A549 treated with CORT108297 at 1 μM for 4 hours (cell line): ENCODE measurements at places on chromosomes 2 and 18. TPM values are rescaled to one million over a fixed set of nuclear protein-coding genes. Genes with fewer than 3 reads are reported as not detected.

GRHL1 gene
- 0.64 to 1.3 TPM (median 0.99 TPM) in 5 replicates for total RNA-seq

SPP2 gene
- not detected in 5 replicates for total RNA-seq

UCN gene
- total RNA-seq: 0.48 to 2.5 TPM (median 1.6 TPM) in 5 replicates

MARCO gene
- total RNA-seq: 0.05 to 0.09 TPM (median 0.09 TPM) in 4 of 5 replicates, not detected in the other

FOXD4L1 gene
- 0.20 to 0.67 TPM (median 0.34 TPM) in 5 replicates for total RNA-seq

ITPRIPL1 gene
- total RNA-seq: not detected in 5 replicates

TMEM178A gene
- total RNA-seq: 0.13 to 0.17 TPM (median 0.16 TPM) in 5 replicates

SERPINB12 gene
- total RNA-seq: not detected in 5 replicates

SLC16A14 gene
- 0.58 to 1.3 TPM (median 1.2 TPM) in 5 replicates for total RNA-seq

PMS1 gene
- 6.7 to 9.9 TPM (median 7.3 TPM) in 5 replicates for total RNA-seq
